ENCODE measurements at places on chromosomes 6 and 20.

GRCh38 chr6:119934816-119935215, 585.3 kb upstream of the MAN1A1 start:
- DNase-seq = no peak

DNA sequence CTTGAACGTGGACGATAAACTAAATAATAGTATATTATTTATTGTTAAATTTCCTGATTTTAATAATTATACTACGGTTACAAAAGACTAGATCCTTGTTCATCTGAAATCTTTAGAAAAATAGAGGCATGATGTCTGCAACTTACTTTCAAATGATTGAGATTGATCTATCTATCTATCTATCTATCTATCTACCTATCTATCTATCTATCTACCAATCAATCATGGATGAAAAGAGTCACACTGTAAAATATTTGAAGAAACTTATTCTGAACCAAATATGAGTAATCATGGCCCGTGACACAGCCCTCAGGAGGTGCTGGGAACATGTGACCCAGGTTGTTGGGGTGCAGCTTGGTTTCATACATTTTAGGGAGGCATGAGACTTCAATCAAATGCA, 11.7 kb upstream of the BLCAP start:
- DNase-seq = no peak

GRCh38 chr6:46507426-46507825, 16.2 kb upstream of the RCAN2 start:
- DNase-seq = no peak

DNA sequence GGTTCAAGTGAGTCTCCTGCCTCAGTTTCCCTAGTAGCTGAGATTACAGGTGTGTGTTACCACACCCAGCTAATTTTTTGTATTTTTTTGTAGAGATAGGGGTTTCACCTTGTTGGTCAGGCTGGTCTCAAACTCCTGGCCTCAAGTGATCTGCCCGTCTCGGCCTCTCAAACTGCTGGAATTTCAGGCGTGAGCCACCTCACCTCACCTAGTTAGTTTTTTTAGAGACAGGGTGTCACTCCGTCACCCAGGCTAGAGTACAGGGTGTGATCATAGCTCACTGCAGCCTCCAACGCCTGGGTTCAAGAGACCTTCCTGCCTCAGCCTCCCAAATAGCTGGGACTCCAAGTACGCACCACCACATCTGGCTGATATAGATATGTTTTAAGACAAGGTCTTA, 22.9 kb downstream of the SYTL3 start:
- DNase-seq = no peak

DNA sequence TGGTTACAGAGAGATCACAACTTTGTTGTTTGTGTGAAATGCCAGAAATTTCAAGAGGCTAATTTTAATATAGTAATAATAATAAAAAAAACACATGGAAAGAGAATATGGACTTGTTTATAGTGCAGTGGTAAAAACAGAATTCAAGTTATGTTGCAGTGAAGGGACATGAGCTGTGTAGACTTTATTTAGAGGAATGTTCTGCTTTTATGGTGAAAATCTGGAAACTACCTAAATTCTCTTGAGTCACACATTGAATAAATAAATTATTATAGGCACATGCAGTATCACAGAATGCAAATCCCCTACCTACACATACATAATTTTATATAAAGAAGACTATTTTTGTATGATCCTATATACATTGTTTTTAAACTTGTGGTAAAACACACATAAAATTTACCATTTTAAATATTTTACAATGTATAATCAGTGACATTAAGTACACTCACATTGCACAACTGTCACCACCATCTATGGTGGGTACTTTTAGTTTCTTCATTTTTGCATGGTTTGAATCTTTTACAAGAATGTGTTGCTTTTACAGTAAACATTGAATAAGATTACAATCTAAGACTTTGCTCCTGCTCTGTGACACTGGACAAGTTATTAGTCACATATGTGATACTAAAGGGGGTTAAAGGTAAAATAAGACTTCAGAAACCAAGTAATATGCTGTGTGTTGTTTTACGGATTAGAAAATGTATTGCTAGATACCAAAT, 107.4 kb downstream of the B3GAT2 start:
- DNase-seq = no peak

DNA sequence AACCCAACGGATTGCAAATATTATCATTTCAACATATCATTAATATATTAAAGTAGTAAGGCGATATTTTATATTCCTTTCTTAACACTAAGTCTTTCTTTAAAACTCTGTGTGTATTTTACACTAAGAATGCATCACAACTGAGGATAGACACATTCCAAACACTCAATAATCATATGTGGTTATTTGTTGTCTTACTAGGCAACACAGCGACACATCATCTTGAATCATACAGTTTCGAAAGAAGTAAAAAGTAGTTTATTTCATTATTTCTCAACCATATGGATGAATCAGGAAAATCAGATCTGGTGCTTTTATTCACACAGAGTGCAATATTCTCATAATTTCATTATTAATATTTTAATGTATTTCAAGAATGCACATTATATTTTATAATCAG, 662.4 kb downstream of the EPHA7 start:
- DNase-seq = no peak

DNA sequence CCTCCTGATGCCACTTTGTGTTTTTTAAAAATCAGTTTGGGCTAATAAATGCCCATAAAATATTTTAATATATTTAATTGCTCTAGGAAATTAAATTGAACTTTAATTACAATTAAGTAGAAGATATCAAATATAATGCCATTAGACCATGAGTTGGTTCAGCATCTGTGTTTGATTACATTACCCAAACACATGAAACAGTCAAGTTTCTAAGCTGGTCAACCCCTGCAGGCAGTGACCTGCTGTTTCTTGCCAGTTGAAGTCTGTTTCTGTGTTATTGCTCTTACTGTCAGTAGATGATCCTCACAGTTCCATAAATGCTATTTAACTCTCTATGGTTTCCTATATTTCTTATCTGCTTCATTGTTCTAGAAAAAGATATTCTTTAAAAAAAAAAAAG, 9.7 kb upstream of the TENT5A start:
- no peak for DNase-seq

DNA sequence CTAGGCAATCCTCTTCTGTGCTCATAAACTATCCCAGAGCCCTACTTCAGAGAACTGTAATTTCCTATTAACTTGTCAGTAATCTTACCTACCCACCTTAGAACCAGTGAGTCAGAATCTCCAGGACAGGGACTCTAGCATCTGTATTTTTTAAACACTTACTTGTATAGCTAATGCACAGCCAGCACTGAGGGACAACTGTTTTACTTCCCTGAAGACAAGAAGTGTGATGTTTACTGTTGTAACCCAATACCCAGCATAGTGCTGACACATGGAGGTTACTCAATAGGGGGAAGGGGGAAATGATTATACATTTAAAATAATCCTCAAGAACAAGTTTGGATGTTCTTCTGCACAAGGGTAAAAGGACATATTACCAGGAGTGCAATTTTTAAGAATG, 130.8 kb downstream of the BTBD9 start:
- DNase-seq = no peak

- no peak for DNase-seq
Observed at GRCh38 chr6:107246972-107247615, 131.8 kb upstream of the BEND3 start.

GRCh38 chr6:50337532-50338122, 287.9 kb upstream of the DEFB112 start:
- no peak for DNase-seq

DNA sequence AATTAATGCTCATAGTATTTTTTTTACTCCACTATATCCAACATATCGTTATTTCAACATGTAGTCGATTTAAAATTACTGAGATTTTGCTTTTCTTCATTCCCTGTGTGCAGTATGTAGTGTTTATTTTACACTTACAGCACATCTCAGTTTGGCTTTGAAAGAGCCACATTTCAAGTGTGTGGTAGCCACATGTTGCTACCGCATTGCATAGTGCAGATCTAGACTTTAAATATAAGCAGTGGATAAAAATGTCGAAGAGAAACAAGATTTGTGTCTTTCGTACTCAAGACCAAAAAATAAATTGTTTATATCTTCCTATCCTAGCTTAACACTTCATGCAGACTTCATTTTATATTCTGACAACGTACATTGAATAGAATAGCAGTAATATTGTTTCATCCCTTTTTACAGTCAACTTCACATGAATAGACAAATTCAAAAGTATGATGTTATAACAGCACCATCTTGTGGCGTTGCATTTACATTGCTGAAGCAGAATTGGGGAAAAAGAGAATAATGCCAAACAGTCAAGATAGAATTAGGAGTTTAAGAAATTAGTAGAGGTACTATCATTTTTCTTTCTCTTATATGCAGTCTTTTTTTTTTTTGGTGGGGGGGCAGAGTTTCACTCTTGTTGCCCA, 29.9 kb downstream of the FBXO5 start:
- DNase-seq = no peak

- no peak for DNase-seq
Observed at GRCh38 chr20:8523684-8524083, 391.6 kb downstream of the PLCB1 start.

- no peak for DNase-seq
Observed at GRCh38 chr6:21496706-21497105, 96.8 kb upstream of the SOX4 start.

- DNase-seq = no peak
Observed at GRCh38 chr6:156114541-156114940, 658.9 kb upstream of the NOX3 start.
